Endothelial cell (in vitro differentiated cells): ENCODE measurements at places on chromosomes 16 and 17. TPM values are rescaled to one million over a fixed set of nuclear protein-coding genes. Genes with fewer than 3 reads are reported as not detected.

DNA sequence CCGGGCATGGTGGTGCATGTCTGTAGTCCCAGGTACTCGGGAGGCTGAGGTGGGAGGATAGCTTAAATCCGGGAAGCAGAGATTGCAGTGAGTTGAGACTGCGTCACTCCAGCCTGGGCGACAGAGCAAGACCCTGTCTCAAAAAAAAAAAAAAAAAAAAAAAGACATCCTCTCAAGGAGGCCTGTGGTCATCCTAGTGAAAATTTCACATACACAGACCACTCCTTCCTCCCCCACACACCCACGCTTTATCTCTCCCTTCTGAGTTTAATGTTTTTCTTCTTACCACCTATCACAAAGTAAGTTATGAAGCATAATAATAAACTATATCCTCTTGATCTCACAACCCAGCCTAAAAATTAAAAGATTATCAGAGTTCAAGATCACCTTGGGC, 1.3 kb upstream of the NOL11 start:
- no peak for DNase-seq

- no peak for DNase-seq
These were observed 105.2 kb upstream of the AMZ2 start for GRCh38 chr17:68142595-68142994.

TBC1D28 gene
- not detected for total RNA-seq

DNA sequence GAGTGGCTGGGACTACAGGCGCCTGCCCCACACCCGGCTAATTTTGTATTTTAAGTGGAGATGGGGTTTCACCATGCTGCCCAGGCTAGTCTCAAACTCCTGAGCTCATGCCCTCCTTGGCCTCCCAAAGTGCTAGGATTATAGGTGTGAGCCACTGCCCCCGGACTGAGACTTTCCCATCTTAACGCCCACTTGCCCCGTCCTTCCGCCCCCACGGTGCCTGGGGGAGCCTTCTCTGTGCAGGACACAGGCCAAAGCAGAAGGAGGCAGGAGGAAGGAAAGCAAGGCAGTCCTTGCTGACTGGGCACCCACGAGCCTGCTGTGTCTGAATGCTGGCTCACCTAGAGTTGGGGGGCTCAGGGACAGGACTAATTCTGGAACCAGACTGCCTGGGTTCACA, 17.6 kb upstream of the GNG13 start:
- no peak for DNase-seq

SLC2A4 gene
- 2.2 TPM for total RNA-seq

GRCh38 chr16:30715750-30716445, 16.9 kb downstream of the SRCAP start:
- no peak for DNase-seq
